ENCODE measurements at places on chromosomes 2 and 18.

- peak; percentile 4 for DNase-seq
Observed at GRCh38 chr2:51103205-51103604, 71.3 kb upstream of the NRXN1 start.

- no peak for DNase-seq
Observed at GRCh38 chr18:37534627-37535026, 31.0 kb downstream of the CELF4 start.

DNA sequence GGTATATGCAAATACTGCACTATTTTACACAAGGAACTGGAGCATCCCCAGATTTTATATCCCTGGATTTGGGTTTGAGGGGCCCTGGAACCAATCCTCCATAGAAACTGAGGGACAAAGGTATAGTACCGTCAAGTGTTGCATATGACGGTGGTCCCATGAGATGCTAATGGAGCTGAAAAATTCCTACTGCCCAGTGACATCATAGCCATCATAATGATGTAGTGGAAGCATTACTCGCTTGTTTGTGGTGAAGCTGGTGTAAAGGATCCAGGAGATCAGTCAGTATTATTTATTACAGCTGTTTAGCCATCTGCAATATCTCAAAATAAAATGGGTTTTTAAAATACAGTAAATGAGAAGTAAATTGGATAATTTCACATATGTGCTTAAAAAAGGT is 496.6 kb upstream of the HS6ST1 start:
- no peak for DNase-seq

DNA sequence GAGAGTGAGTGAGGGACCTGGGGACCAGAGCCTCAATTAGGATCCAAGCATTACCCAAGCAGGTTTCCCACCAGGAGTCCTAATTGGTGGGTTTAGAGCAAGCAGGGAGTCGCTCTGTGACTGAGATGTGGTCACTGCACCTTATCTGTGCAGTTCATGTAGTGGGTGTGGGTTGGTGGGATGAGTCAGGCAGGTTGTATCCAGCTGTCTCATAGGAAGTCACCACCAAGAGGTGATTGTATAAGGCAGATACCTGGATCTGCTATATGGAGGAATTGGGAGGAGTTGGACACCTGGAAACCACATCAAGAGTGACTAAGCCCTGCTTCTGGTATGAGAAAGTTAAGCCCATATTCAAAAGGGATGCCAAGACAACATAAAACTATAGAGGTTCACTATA is 106.8 kb downstream of the ARHGAP28 start:
- no peak for DNase-seq

- no peak for DNase-seq
Observed at GRCh38 chr2:225598897-225599296, 199.4 kb downstream of the NYAP2 start.

DNA sequence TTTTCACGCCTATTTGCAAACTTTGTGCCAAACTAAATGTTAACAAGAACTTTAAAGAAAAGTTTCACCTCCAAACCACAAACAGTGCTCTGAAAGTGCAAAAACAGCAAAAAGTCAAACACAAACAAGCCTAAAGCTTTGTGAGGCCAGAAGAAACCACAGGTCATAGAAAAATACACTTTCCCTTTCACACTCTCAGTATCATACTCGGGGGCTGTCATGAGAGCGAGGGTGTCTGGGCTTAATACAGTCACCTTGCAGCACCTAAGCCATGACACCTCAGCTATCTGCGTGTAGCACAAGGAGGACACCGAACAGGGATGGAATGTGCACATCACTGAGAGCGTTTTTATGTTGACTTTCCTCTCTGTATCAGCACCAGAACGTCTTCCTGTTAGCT is 26.6 kb upstream of the SEH1L start:
- DNase-seq: no peak

- DNase-seq: no peak
Observed at GRCh38 chr2:213067888-213068287, 83.5 kb downstream of the IKZF2 start.

Measured in HuH-7 (cell line).